T-helper 2 cell treated with Interferon-gamma antibody and Interleukin-4, amounts not matched to agents 5 μg/mL and 100 μg/mL, for 36 hours (primary cell): ENCODE measurements at places on chromosomes 7 and 10.

DNA sequence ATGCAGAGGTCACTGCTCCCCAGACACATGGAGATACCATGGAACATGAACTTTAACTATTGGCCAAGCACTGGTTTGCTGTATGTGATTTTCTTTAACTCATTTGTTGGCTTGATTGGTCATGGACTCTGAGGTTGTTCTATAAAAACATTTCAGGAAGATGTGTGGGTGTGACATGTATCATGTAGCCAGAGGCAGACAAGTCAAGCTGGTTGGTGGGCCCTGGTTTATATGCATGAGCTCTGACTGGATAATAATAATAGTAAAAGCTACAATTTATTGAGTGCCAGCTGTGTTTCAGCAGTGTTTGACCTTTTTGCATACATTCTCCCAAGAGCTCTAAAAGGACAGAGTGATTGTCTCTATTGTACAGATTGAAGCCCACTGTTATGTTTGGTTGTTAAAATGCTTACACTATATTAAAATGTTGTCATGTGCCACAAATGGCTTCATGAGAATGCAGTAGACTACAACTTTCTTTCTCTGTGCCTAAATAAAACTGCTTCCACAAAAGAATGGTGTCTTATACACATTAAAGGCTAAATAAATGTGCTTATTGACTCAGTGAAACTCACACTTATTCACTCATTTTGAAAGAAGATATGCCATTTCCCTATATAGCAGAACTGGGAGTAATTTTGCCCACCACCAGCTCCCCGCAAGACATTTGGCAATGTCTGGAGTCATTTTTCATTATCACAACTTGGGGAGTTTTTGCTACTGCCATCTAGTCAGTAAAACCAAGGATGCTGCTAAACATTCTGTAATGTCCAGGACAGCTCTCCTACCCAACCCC is 243.6 kb upstream of the NFE2L3 start:
- no peak for DNase-seq

GRCh38 chr7:103867874-103868273 is 121.6 kb downstream of the RELN start:
- DNase-seq, result no peak

GRCh38 chr7:103949374-103949773 is 40.1 kb downstream of the RELN start:
- no peak for DNase-seq

DNA sequence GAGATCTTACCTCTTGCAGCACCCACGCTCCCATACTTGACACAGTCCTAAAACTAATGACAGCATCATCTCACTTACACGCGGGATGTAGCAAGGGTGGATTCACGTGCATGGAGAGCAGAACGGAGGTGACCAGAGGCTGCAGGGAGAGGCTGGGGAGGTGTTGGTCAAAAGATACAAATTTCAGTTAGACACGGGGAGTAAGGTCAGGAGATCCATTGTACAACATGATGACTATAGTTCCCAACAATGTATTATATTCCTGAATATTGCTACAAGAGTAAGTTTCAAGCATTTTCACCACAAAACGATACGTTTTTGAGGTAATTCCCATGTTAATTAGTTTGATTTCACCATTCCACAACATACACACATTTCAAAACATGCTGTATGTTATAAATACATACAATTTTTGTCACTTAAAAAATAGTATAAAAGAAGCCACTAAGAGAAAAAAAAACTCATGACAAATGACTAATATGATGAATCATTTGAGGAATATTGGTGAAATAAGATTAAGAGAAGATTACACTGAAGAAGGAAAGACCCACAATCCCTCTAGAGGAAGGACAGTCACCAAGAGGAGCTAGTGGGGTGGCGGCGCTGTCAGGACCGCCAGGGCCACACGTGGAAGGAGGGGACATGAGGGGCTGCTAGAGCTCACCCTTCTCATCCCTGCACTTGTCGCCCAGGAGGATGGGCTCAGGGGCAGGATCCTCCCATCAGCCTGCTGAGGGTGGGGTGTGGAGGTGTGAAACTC is 49.4 kb upstream of the EGFR start:
- no peak for DNase-seq

GRCh38 chr10:23820792-23821191 is 381.9 kb downstream of the OTUD1 start:
- no peak for DNase-seq

GRCh38 chr7:37445790-37446189 is 2.9 kb downstream of the ELMO1 start:
- no peak for DNase-seq

DNA sequence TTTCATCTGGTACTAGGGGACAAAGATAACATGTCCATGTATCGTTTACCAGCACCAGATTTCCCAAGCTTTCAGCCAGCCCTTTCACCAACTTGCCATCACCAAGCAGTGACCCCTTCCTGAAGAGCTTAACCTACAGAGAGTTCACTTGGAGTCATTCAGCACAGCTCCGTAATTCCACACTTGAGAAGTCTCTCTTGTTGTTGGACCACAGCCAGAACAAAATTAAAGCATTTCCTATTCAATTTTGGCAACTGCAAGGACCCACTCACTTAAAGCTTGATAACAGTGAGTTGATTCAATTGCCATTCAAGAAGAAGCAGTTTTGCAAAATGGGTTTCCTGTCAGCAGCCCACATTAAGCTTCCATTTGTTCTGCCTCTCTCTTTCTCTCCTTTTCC is 88.5 kb upstream of the LRRTM3 start:
- DNase-seq, result no peak

DNA sequence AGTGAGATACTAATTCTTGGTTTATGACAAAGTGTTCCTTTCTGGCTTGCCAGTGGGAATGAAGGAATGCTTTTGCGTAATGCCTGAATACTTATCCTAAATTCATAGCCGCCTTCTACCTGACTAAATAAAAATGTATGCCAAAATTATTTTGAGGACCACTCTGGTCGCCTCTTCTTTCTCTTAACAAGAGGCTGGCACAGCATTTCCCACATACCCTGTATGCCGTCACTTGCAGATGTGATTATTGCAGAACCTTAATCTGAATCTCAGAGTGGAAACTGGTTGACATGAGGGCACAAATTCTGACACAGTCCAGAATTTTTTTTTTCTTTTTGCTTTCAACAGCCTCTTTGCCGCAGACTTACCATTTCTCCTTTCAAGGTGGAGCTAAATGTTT is 124.6 kb upstream of the GLCCI1 start:
- DNase-seq, result no peak

DNA sequence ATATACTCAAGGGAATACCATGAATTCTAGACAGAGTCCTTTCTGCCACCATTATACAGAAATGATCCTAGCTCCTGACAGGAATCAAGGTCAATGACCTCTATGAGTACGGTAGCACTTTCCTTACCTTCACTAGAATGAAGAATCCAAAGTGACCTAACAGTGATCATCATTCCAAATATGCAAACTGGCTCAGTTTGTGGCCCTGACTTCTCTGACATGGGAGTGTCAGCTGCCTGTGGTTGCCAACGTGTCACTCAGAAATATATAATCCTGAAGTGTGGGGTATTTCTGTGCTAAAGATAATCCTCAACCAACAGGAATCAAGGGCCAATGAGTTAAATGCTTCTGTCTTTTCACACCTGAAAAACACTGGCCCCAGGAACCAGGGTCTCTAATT is 45.7 kb downstream of the COPG2 start:
- no peak for DNase-seq

GRCh38 chr10:22334414-22335172 is 10.7 kb upstream of the SPAG6 start:
- no peak for DNase-seq

DNA sequence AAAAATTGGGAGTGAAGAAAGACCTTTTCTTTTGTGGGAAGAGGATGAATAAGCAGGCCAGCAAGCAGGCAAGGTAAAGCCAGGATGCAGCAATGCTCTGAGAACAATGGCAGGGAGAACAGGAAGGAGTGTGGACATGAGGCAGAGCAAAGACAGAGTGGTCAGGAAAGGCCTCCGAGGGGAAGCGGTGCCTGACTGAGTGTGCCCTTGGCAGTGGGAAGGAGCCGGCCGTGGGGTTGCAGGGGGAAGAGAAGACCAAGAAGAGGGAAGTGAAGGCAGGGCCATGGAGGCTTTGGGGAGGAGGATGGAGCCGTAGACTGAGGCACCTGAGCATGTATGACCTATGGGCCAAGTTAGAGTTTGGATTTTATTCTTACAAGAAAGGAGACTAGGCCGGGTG is 21.9 kb upstream of the ZNF212 start:
- no peak for DNase-seq

DNA sequence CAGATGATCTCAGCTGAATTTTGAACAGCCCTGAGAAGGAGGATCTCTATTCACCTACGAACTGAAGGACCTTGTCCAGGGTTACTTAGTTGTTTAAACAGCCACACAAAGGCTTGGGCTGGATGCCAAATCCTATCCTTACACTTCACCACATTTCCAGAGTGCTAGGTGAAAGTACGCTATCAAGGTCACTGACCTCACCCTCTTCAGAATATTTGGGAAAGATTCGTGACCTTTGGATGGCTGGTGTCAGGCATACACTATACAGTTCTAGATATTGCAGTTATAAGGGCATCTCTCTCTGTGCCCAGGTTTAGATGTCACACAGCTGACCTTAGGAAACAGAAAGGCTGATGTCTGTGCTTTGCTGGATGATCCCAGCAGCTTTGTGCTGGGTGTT is 61.2 kb upstream of the ABLIM1 start:
- no peak for DNase-seq

DNA sequence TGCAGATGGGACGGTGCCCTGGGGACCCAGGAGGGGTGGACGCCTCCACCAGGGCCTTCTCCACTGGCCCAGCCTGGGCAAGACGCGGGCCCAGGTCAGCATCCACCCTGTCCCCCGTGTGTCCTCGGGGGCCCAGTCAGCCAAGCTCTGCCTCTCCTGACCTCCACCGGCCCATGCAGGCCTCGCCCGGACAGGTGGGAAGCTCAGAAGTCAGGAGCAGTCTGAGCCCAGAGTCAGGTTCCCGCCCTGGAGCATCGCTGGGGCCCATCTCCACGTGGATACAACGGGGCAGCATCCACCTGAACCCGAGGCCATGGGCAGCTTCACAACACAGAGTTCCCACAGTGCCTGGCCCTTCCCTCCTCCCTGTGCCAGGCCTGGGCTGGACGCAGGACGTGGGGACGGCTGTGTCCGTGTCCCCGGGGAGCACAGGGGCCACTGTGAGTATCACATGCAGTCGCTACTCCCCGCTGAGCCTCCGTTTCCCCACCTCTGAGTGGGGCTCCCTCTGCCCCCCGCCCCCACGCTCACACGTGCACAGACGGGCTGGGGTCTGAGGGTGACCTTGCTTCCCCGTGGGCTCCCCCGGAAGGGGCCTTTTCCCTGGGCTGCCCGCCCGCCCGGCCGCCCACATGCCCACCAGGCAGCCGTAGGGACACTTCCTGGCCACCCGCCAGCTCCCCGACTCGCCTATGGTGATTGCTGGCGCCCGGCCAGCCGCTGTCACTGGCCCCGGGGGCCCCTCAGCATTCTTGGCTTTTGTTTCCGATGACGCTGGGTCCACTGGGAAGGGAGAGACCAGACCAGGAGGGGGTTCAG is 64.3 kb downstream of the PDGFA start:
- DNase-seq, result no peak

GRCh38 chr10:99964791-99965190 is 45.0 kb downstream of the DNMBP start:
- no peak for DNase-seq

- no peak for DNase-seq
These were observed 95.9 kb downstream of the POLL start for GRCh38 chr10:101492205-101492604.

DNA sequence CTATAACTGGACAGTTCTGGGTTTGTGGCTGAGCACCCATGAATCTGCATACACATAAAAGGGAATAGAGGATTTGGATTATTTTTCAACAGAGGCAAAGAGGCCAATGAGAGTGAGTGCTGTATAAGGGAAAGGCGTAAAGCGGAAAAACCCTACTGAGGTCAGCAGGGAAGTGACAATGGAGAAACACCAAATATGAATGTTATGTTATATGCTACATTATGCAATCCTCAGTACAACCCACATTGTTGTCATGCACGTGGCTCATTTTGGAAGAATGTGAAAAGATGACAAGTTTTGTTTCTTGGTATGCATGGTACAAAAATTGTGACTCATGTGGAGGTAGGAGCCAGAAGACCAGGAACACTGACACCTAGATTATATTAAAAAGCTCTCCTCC is 113.6 kb upstream of the AMPH start:
- no peak for DNase-seq

DNA sequence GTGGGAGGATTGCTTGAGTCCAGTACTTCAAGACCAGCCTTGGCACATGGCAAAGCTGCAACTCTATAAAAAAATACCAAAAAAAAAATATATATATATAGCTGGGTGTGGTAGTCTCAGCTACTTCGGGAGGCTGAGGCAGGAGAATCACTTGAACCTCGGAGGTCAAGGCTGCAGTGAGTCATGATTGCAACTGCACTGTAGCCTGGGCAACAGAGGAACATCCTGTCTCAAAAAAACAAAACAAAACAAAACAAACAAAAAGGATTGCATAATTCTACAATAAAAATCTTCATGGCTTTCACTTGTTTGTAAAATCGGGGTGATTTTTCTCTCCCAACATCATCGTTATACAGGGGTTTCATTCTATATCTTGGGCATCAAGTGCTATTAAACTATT is 35.1 kb downstream of the GUSB start:
- DNase-seq, result no peak

GRCh38 chr7:115346685-115347084 is 424.8 kb downstream of the MDFIC start:
- no peak for DNase-seq

DNA sequence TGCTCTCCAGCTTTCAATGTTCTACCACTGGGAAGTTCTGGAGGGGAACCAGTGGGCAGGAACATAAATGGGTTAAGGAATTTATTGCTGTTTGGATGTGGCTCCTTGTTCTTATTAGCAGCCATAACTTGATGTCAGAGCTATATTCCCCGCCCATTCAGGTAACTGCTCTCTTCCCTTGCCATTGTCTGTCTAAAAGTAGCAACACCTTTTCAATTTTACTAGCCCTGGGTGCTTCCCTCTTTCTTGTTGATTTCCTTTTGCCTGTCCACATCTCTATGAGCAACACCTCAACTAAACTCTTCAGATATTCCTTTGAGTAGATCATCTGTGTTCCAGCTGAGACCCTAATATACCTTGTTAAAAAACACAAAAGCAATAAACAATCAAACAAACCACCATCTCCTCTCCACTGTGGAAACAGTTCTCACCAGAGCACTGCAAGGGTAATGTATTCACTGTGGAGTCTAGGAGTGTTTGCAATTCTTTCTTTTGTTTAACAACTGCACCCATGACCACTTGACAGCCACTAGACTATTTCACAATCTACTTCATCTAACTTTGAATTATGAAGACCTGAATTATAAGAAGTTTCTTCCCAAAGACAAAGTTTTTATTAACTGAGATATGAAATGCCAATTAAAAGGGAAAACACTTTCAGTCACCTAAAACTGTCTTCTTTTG is 436.7 kb downstream of the IPMK start:
- DNase-seq, result no peak

- no peak for DNase-seq
These were observed 70.0 kb downstream of the SNX10 start for GRCh38 chr7:26361637-26362036.

GRCh38 chr7:142616121-142616643 is 133.1 kb upstream of the PRSS1 start:
- no peak for DNase-seq
